Activated naive CD4-positive, alpha-beta T cell treated with anti-CD3 and anti-CD28 coated beads, Interleukin-2, amount 50 U/mL, for 72 hours (primary cell): ENCODE measurements at places on chromosomes 12 and 14.

DNA sequence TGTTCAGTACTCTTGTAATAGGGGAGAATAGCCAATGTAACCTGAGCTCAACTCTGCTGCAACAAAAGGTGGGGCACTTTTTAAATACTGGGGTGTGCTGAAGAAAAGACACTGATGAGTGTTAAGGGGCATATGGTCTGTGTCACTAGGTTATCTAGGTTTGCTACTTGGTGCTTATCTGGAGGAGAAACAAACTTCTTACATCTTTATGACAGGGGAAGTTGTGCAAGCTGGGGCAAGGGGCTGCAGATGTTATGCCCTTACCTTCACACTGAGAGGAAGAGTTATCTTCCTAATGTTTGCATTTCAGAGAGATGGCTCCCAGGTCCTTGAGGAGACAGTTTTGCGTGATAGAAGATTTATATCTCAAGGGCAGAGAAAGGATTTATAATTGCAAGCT is 90.9 kb upstream of the PKP2 start:
- no peak for DNase-seq

GRCh38 chr12:110739488-110739887 is 3.2 kb downstream of the PPP1CC start:
- no peak for DNase-seq

DNA sequence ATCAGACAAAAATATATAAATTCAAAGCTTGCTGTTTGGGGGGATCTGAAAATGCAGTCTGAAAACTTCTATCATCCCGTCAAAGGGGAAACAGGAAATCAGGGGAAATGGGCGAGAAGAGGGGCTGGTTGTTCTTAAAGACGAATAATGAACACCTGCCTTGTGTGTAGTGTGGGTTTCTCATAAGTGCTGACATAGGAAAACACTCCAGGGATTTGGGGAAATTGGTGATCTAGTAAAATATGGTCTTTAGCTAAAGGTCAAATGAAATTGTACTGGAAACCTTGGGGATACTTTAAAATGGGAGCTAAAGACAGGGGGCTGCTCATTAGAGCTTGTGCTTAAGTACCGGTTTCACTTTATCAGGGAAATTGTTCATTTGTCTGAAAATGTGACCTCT is 39.6 kb upstream of the PIK3C2G start:
- DNase-seq: no peak

DNA sequence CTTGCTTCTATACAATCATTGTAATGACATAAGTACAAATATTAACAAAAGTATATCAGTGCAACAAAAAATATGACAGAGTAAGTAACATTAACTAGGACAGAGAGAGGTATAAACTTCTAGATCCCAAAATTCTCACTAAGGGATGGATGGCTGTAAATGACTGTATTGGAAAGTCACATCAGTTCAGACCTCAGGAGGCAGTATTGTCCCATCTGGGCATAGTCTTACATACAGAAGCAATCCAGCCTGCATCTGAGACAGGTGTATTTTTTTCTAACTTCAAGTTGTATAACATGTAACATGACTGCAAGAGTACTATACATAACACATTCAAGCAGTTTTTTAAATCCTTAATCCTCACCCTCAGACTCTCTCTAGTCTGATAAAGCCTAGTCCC is 99.0 kb downstream of the GARIN6 start:
- no peak for DNase-seq

- no peak for DNase-seq
Observed at GRCh38 chr12:12503384-12504078, 59.1 kb downstream of the DUSP16 start.
